Caco-2 (cell line): ENCODE measurements at places on chromosomes 4 and X. TPM values are rescaled to one million over a fixed set of nuclear protein-coding genes. Genes with fewer than 3 reads are reported as not detected.

GRCh38 chr4:110840221-110840654, 217.4 kb upstream of the PITX2 start:
- no peak for DNase-seq

DNA sequence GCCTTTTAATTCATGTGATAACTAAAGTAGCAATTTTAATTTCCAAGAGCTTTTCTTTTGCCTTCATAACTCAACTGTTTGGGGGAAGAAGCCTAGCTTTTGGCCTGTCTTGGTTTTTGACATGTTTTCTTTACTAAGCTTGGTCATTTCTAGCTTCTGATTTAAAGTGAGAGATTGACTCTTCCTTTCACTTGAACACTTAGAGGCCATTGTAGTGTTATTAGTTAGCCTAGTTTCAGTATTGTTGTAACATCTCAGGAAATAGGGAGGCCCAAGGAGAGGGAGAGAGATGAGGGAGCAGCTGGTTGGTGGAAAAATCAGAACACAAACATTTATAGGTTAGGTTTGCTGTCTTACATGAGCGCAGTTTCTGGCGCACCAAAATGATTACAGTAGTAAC, 44.8 kb downstream of the DCLK2 start:
- no peak for DNase-seq

GRCh38 chr4:104811727-104812126, 317.0 kb upstream of the CXXC4 start:
- DNase-seq: no peak

DNA sequence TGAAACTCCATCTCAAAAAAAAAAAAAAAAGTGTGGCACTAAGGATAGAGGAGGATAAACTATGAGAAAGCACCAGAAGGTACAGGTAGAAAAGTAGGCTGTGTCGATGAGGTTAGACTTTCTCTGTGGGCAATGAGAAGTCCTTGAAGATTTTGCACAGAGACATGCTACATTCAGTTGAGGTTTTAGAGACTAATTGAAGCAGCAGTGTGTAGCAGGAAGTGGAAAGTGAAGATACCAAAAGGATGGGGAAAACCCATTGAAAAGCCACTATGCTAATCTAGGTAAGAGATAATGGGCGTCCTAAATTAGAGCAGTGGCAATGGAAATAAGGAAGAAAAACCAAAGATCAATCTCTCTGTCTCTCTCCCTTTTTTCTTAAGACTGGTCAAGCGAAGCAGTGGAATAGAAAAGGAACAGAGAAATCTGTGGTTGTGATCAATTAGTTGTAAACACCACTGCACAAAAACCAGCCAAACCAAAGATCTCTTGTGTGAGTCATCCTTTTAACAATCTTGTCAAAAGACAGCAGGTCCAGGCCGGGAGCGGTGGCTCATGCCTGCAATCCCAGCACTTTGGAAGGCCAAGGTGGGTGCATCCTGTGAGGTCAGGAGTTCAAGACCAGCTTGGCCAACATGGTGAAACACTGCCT, 3.5 kb downstream of the SPINK2 start:
- DNase-seq: no peak

- DNase-seq: no peak
Measured at GRCh38 chr4:23485801-23486200, 404.0 kb downstream of the PPARGC1A start.

- no peak for DNase-seq
Measured at GRCh38 chrX:129777218-129778030, 2.3 kb upstream of the SASH3 start.

DNA sequence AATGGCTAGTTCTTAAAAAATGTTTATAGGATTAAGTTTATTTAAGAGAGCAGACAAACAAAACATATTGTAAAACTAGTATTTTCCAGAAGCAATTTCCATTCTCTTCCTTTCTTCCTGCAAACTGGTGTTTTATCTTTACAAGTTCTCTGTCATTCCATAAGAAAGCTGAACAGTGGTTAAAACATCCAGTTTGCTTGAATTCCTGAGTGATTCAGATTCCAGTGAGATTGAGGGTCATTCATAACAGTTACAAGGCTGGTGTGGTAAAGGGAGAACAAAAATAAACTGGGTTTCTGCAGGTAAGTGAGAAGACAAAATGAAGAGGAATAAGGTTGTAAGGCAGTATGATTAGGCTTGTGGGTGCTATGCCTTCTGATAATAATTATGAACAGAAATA, 544.8 kb upstream of the DIPK2B start:
- no peak for DNase-seq

GRCh38 chr4:145061318-145061920, 36.6 kb downstream of the ANAPC10 start:
- DNase-seq: no peak

DNA sequence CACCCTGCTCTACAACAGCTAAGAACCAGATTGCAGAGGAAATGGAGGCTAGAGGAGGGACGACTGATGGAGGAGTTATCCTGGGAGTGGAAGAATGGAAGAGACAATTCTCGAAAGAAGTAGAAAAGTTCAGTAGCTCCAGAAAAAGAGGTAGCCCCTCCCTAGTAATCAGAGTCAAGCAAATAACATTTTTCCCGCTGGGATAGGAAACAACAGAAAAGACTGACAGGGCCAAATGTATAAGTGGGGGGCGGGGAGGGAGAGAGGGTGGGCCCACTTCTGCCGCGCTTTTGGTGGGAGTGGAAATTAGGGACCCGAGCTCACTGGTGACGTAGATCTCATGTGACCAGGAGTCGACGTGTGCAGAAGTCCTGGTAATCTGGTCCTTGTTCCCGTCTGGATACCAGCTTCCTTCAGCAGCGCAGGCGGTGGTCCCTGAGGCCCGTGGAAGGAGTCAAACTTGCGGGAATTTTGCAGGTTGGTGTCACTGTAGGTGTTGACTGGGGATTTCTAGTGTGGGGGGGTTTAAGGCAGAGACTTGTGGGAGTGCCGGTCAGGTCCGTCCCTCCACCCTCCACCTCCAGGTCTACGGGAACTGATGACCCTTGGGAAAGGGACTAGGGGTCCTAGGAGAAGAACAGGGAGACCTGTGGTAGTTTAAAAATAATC, at the start of gene TCEAL9:
TCEAL9 (plus strand) TSS at position 377 of the 669 bp plus-strand sequence. CDS start 1,179 bp downstream, outside the sequence.
- peak; percentile 36 for DNase-seq

CORIN gene
- 0.27 and 0.46 TPM in 2 replicates for total RNA-seq

CCDC158 gene
- 0.39 and 0.56 TPM in 2 replicates for total RNA-seq
